ENCODE measurements at places on chromosomes 16 and 17.

DNA sequence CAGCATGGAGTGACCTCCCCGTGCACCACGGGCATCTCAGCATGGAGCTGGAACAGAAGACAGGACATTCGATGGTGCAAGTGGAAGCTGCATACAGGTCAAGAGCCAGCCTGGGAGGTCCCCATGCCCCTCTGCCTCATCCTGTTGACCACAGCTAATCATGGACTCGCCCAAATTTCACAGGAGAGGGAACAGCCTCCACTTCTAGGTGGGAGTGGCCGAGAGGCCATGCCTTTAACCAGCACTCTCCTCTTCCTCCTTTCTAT lies 3.8 kb upstream of the SLC47A2 start:
- DNase-seq: no peak

DNA sequence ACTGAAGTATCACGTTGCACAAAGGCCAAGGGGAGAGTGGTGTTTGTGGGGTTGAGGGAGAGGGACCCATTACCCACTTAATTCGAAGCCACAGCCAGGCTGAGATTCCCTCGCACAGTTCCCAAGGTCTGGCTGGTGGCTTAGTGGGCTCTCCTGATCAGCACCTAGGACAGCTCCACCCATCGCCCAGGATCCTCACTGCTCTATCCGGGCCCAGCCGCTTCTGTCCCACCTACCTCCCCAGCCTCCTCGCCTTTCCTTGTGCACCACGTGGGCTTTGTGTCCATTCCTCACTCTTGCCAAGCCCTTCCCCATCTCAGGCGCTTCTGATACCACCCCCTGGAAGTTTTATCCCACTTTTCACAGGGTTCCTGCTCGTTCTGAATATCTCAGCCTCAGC lies 163.5 kb downstream of the CCT6B start:
- DNase-seq: no peak

DNA sequence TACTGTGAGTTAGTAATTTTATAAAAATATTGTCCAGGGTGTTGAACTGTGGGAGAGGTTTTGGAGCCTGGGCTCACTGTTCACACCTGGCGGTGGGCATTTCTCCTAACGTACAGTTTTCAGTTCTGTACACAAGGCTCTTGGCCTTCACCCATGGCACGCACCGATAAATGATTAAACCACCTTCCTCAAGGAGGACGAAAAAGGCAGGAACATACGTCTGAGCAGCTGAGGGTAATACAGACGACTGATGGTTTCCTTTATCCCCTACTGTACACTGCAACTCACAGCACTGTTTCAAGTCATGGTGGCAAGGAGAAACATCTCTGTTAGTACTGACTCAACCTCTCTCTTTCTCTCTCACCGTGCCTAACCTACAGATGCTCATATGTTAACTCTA lies 1.4 kb upstream of the ST6GALNAC1 start:
- DNase-seq: no peak

- peak; percentile 30 for DNase-seq
Observed at GRCh38 chr17:8386841-8387240, 3.8 kb upstream of the RPL26 start.

GRCh38 chr17:3026125-3026855 lies 37.1 kb downstream of the OR1D5 start:
- no peak for DNase-seq

DNA sequence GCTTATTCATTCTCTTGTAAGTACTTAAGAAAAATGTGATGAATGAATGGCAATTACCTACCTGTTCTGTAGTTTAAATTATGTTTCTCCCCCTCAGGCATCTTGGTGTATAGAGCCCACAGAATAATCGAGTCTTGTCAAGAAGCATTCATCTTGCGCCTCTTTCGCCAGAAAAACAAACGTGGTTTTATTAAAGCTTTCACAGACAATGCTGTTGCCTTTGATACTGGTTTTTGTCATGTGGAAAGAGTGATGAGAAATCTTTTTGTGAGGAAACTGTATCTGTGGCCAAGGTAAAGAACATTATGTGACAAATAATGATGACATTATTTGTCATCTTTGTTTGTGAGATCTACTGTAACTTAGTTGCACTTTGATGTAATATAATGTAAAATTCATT lies 6.5 kb downstream of the ERCC4 start:
- DNase-seq: no peak

GRCh38 chr16:82582975-82583374 lies 43.8 kb upstream of the CDH13 start:
- DNase-seq: no peak

DNA sequence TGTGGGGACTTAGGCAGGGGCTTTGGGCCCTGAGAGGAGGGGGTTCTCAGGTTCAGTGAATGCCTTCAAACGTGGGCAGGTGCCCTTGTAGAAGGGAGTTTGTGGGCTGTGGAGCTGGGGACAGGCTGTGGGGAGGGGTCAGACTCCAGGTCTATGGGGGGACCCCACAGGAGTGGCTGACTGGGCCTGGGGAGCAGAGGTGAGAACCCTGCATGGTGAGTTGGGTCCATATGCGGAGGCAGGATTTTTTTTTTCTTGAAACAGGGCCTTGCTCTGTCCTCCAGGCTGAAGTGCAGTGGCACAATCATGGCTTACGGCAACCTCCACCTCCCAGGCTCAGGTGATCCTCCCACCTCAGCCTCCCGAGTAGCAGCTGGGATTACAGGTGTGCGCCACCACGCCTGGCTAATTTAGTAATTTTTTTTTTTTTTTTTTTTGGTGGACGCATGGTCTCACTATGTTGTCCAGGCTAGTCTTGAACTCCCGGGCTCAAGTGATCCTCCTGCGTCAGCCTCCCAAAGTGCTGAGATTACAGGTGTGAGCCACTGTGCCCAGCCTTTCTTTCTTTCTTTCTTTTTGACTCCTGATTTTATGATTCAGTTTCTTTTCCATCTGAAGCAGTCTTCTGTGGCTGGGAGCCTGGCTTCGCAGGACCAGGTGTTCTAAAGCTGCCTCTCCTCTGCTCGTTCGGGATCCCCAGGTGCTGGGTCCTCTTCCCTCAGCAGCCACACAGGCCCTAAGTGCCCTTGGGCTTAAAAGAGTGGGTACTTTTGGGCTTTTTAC lies 19.0 kb upstream of the ADCY7 start:
- no peak for DNase-seq

DNA sequence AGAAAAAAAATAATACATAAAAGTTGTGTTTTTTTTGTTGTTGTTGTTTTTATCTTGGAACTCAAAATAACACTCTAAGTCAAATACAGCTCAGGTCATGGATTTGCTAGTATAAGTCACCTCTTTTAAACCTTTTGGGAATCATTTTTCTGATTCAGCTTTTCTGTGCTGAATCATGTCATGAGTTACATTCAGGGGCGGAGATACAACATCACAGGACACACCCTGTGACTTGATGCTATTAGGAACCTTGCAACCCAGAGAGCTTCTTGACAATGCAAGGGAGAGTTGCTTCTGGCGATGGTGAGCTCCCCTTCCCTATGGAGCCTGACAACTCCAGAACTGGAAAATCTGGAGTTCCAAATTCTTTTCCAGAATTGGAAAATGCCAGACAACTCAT lies 358.3 kb upstream of the C16orf82 start:
- DNase-seq: no peak

GRCh38 chr17:30104575-30105339 lies 11.9 kb upstream of the NSRP1 start:
- DNase-seq: peak; percentile 86

- DNase-seq: peak; percentile 8
Observed at GRCh38 chr17:57154921-57155320, 69.9 kb downstream of the AKAP1 start.

- DNase-seq: no peak
Observed at GRCh38 chr17:76384987-76385891, 830 bp downstream of the SPHK1 start.

- no peak for DNase-seq
Observed at GRCh38 chr17:16100737-16101400, 101.2 kb downstream of the TTC19 start.

DNA sequence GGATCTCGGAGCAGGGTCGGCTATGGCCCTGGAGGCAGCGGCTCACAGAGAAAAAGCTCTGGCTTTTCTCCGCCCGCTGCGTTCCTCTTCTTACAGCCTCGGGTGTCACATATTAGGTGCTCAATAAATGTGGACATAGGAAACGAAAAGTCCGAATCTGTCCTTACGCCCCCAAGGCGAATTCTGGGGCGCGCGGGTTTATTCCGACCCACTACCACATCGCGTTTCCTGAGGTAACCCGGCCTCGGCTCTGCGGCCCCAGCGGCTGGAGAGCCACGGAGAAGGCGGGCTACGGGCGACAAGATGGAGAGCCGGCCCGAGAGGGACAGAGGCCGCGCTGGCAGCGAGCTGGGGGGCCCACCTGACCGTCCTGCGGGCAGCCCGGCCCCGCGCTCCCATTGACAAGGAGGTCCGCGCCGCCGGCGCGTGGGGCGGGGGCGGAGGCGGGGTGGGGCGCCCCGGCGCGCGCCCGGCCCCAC lies 573 bp upstream of the GNAO1 start:
- DNase-seq: no peak

GRCh38 chr17:7835814-7836595 lies 2.0 kb downstream of the KDM6B start:
- DNase-seq: no peak

GRCh38 chr17:78560731-78561130 lies 16.5 kb downstream of the DNAH17 start:
- DNase-seq: no peak

Measured in GF-D8 (cell line).